ENCODE measurements at places on chromosomes 2 and 18. TPM values are rescaled to one million over a fixed set of nuclear protein-coding genes. Genes with fewer than 3 reads are reported as not detected.

DNA sequence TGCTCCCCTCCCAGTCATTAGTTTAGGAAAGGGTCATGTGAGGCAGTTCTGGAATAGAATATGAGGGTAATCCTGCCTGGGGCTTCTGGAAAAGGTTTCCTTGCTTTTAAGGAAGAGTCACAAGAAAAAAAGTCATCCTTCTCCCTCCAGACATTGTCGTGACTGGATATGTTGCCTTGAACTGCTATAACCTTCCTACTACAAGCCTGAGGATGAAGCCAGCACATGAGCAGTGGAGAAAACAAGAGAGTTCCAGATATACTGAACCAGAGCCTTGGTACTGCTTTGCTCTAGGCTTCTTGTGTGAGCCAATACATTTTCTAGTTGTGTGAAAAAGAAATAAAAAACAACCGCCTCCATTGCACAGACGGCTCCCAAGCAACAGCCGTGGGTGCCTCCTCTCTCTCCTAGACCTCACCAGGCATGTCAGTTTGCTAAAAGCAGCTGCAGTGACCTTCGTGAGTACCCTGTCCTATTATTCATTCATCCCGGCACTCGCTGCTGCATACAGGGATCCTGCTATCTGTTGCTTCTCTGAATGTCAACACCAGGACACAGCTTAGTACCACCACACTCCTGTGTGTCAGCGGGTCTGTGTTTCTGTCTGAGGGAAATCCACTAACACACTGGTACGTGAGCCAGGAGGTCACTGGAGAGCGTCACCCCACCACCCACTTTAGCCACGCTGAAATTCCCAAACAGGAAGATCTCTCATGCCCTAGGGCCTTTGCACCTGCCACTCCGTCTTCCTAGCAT, 186.7 kb downstream of the KLHL29 start:
- DNase-seq: no peak

DNA sequence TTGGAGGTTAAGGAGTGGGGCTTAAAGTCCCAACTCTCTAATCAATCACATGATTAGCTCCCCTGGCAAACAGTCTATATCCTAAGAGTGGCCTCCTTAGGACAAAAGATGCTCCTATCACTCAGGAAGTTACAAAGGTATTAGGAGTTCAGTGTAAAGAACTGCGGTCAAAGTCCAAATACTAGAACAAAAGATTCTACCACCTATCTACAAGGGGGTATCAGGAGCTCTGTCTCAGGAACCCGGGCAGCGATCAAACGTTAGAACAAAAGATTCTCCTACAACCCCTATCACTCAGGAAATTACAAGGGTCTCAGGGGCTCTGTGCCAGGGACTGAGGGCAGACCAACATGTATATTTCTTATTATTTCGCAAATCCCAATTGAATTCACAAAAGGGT, 58.0 kb downstream of the DTNB start:
- DNase-seq: no peak

DNA sequence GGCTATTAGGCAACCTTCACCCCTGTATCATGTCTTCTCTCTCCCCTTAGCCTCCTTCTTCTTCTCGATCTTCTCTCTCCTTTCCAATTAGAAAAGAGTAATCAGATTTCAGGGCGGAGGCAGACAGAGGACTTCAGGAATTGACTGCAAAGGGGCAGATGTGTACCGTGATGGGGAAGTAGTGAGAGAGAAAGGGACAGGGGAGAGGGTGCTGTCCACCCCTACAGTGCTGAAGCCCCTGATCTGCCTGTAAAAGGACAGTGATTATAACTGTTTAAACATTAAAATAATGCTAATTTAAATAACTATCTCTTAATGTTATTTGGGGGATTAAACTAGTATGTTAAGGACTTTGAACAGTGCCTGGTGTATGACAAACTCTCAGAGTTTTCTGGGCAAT, 178.5 kb downstream of the ACTR3 start:
- DNase-seq: peak; percentile 5

GRCh38 chr2:240165034-240165433, 24.6 kb upstream of the OTOS start:
- DNase-seq: no peak

- peak; percentile 88 for DNase-seq
These were observed 199.1 kb downstream of the GLI2 start for GRCh38 chr2:120934574-120935338.

DNA sequence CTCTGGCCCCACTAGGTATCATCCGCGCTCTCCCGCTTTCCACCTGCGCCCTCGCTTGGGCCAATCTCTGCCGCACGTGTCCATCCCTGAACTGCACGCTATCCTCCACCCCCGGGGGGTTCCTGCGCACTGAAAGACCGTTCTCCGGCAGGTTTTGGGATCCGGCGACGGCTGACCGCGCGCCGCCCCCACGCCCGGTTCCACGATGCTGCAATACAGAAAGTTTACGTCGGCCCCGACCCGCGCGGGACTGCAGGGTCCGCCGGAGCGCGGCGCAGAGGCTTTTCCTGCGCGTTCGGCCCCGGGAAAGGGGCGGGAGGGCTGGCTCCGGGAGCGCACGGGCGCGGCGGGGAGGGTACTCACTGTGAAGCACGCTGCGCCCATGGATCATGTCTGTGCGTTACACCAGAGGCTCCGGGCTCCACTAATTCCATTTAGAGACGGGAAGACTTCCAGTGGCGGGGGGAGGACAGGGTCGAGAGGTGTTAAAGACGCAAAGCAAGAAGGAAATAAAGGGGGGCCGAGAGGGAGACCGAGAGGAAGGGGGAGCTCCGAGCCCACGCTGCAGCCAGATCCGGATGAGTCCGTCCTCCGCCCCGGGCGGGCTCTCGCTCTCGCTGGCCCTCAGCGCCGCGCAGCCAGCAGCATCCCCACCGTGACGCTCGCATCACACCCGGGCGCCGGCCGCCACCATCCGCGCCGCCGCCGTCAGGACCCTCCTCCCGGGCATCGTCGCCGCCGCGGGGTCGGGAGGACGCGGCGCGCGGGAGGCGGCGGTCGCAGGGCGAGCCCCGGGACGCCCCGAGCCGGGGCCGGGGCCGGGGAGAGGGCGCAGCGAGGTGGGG, 664 bp downstream of the NETO1 start:
- no peak for DNase-seq

GRCh38 chr18:63379639-63379962, 12.6 kb upstream of the KDSR start:
- DNase-seq: no peak

DNA sequence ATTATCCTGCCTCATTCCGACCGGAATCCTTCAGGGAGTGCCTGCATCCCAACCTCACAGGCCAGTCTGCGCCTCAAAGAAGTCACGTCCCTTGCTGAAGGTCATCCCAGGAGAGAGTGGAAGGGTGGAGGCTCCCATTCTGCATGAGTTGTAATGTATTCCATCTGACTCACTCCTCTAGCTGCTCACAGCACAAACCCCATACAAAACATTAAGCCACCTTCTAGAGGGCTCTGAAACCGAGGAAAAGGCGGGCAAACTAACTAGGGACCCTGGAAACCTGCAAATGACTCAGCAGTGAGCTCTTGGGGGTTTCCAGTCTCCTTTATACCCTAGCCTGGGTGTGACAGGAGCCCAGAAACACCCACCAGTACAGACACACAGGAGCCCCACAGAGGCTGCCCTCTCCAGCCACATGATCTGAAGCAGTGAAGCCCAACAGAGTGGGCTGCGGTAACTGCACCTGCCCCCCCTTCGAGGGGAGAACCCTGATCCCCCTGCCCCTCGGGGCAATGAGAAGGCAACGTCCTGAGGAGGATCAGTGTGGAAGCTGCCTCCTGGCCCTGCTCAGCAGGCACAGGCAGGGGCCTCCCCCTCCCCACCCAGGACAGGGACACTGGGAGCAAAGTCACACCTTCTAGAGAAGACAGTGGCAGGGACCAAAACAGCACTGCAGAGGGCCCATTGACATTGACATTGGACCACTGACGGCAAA, 69.3 kb upstream of the SNTG2 start:
- DNase-seq: no peak

DNA sequence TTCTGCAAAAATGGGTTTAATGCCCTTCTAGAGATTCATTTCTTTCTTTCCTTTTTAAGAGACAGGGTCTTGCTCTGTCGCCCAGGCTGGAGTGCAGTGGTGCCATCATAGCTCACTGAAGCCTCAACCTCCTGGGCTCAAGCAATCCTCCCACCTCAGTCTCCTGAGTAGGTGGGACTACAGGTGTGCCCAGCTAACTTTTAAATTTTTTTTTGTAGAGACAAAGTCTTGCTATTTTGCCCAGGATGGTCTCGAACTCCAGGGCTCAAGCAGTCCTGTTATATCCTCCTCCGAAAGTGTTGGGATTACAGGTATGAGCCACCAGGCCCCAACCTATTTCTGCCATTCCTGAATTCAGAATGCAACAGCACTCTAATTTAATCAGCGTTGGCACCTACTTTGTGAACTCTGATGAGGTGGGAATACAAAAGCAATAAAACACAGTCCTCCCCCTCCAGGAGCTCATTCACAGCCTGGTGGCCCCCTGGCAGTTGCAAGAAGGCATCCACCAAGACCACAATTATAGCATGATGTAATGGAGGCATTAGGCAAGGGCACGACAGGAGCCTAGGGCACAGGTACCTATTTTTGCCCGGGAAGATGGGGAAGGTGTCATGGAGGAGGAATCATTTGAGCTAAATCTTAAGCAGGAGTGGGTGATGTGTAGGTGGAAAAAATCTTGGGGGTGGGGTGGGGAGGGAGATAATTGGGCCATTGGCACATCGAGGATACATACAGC, 5.1 kb downstream of the RHOB start:
- DNase-seq: no peak

DNA sequence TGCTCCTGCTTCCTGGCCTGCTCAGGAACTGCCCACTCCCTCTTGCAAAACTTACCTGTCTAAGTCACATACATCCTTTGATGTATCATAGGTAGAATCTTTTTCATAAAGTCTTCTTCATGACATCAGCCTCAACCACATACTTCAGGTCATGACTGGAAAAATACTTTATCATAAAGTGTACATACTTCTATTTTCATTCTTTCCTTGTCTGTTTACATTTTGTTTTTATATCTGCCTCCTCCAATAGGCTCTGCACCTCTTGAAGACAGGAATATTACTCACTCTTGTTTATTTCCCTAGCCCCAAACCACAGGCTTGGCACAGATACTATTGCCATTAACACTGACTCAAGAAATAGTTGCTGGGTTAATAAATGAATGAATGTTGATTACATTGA, 43.6 kb upstream of the ZNF804A start:
- DNase-seq: no peak

The FOXI3 gene
- total RNA-seq: not detected

Data from myocyte (in vitro differentiated cells).